ENCODE measurements at places on chromosomes 16 and 17.

GRCh38 chr17:3318336-3318735, 20.2 kb upstream of the OR3A1 start:
- DNase-seq = no peak

- peak; percentile 23 for DNase-seq
These were observed 107.8 kb downstream of the CRLF3 start for GRCh38 chr17:30716461-30717290.

DNA sequence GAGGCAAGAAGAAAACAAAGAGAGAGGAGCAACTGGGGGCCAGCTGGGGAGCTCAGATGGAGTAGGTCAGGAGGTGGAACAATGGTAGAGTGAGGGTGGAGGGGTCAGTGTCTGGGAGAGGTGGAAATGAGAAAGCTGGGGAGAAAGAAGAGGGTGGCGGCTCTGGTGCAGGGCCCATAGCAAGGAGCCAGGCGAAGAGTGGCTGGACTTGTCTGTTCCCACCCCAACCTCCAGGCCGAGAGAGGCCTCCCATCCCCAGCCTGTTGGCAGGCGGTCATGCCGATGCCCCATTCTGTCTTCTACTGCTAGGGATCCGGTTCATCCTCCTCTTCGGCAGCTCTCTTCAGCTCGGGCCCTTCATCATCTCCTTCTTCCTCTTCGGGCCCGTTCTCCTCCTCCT, 31.3 kb downstream of the AP1G1 start:
- DNase-seq = no peak

DNA sequence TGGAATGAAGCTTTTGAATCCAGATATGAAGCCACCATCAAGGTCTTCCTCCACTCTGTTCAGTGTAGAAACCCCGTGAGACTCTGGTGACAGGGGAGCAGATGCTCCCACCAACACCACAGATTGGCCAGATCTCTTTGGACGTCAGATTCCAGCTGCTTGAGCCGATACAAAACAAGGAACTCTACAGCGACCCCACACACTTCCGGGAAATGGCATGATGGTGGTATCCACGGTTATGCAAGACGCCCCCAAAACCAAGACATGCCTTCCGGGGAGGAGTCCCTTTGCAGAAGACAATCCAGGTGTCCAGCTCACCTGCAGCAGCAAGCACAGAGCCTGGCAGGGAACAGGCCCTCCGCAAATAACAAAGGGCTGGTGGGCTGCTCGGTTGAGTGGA, 19.8 kb upstream of the PITPNA start:
- DNase-seq = no peak

GRCh38 chr16:68760671-68761275, 23.7 kb downstream of the CDH1 start:
- DNase-seq = no peak

DNA sequence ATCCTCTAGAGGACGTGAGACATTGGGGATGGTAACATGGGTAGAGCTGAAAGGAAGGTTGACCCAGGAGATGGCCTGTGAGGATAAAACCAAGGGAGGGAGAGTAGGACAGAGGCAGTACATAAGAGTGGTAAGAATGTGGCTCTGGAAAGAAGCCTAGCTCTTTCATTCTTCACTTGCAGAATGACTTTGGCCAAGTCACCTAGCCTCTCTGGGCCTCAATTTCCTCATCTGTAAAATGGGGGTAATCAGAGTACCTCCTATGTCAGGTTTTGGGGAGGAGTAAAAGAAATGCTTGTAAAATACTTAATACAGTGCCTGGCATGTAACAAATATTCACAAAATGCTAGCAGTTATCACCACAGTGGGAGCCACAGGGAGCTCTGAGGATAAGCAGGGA, 6.9 kb downstream of the KDM6B start:
- no peak for DNase-seq

DNA sequence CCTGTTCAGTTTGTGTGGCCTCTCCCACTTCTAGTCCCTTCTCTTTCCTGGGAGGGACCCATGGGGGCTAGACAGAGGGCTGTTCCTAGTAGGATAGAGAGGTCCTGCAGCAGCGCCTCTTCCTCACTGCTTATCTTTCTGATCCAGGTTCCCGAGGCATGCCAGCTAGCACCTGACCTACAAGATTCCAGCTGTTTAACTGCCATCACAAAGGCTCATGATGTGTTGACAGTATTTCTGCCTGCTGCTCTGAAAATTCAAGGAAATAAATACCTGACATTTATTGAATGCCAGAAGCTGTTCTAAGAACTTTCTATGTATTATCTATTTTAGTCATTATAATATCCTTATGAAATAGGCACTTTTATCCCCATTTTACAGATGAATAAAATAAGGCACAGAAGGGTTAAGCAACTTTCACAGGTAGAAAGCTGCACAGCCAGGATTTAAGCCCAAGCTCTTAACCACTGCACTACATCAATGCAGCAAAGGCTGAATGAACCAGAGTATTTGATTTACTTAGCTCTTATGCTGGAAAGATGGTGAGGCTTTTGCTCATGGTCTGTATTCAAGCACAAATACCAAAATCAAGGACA, 38.8 kb downstream of the HEATR6 start:
- DNase-seq = no peak

DNA sequence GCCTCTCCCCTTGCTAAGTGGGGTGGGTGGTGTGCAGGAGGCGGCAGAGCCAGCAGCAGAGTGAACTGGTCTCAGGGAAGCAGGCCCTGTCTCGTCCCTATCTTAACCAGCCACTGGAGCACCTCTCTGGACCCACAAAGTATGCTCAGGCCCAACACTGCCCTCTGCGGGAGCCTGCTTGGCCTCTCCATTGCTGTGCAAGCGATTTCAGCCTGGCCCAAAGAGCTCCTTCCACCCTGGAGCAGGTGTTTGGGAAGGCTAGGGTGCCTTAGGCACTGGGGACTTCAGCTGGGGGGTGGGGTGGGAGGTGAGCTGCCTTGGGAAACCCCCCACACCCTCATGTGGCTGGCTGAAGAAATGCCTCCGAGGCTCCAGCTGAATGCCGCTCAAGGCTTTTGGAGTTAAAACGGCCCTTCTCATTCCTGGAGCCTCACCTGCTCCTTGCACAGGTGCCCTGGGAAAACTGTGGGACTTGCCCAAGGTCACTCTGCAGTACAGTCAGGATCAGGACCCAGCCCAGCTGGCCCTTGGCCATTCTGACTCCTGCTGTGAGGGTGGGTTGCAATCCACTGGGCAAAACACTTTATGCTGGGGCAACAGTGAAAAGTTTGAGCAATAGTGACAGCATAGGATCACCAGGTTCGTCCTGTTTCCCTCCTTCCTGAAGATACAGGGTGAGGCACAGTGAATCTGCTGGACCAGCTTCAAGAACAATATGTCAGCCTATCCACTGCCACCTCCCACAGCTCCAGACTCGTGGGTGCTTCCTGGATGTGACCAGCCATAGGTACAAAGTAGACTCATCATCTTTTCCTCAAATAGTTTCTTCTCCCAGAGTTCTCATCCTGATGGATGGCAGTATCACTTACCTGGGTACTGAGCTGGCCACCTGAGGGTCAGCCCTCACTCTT, 5.9 kb upstream of the UBE2O start:
- peak; percentile 88 for DNase-seq

DNA sequence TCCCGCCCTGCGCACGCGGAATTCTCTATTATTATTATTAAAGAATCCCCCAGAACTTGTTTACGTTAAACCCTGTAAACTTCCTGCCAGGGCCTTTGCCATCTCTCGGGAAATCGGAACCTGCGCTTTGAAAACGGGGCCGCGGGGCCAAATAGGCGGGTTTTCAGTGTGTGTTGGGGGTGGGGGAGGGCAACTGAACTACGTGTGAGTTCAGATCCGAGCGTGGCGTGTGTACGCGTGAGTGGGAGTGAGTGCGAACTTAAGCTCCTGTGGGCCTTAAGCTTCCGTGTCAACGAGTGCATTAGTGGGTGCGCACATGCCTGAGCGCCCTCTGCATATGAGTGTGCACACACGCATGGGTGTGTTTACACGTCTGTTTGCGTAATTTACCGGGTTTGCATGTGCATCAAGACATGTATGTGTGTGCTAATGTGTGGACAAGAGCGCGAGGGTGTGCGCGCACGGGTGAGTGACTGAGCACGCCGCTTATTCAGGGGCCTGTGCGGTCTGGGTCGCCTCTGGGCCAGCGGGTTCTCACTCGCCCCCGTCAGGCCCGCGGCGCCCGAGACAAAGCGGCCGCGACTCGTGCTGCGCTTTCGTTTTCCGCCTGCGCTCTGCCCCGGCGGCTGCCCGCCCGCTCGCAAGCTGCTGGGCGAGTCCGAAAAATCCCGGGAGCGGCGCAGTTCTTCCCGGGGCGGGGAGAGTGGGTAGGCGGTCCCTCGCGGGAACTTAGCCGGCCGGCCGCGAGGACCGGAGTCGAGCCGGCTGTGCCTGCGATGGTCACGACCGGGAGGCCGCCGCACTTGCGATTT, 1.2 kb upstream of the FOXF1 start:
- no peak for DNase-seq

DNA sequence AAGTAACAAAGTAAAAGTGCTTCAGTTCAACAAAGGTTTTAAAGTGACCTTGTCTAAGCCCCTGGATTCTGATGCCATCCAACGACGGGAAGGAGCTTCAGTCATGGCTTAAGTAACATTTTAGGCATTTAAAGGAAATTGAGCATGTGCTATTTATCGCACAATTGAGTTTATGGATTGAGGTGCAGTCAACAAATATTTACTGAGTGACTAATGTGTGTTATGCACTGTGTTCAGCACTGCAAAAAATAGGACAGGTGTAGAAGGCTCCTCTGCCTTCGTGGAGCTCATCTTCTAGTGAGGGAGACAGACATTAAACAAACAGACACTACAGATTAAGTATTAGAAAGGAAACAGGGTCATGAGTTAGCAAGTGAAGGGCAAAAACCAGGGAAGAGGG, 12.5 kb downstream of the TMIGD1 start:
- no peak for DNase-seq

GRCh38 chr16:14095883-14096551, 24.9 kb downstream of the MRTFB start:
- no peak for DNase-seq

GRCh38 chr17:17030515-17031211, 11.6 kb upstream of the MPRIP start:
- no peak for DNase-seq

DNA sequence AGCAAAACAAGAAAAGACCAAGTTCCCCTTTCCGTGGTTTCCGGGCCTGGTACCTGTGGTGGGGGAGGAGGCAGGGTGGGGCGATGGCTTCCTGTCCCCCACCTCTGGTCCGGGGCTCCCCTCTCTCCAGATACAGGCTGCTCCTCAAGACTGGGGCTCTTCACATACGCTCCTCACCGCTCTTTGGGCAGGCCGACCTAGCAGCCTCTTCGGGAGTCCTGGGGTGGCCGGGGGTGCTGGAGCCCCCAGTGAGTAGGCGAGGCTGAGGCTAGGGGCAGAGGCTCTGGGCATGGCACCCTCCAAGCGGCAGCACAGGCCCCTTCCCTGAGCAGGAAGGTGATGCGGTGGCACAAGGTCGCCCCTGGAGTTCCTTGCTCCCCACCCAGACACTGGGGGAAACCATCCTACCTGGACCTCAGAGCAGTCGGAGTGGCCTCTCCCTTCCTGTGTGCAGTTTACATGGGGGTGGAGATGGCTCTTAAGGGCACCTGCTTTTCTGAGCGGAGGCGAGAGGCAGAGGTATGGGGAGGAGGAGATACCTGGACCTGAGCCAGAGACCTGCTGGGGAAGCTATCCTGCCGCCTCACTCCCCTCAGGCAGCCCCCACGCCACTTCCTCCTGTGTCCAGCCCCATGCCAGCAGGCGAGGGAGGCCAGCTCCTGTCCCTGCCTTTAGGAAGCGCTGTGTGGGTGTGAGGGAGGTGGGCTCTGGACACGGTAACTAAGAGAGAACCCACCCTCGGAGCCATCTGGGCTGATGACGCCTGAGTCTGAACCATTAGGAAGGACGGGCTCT, 891 bp downstream of the CORO1A start:
- DNase-seq = peak; percentile 8

- no peak for DNase-seq
These were observed 170.6 kb upstream of the CACNG5 start for GRCh38 chr17:66664336-66664735.

- DNase-seq = no peak
These were observed 780.2 kb upstream of the CA10 start for GRCh38 chr17:52938623-52939230.

DNA sequence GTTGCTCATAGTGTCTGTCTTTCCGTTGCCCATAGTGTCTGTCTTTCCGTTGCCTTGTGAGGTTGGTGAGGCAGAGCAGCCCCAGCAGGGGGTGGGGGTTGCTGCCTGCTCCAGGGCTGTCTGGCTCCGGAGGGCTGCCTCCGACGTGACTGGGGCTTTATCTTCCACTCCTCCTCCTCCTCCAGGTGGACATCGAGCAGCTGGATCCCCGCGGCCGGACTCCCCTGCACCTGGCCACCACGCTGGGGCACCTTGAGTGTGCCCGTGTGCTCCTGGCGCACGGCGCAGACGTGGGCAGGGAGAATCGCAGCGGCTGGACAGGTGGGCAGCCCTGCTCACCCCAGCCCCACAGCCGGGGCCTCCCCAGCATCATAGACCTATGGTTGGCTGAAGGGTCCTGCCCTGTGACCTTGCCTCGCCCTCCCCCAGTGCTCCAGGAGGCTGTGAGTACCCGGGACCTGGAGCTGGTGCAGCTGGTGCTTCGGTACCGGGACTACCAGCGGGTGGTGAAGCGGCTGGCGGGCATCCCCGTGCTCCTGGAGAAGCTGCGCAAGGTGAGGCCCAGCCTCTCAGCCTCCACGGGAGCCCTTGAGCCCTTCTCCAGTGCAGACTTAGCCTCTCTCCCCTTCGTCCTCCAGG, 14.7 kb downstream of the ANKRD13B start:
- no peak for DNase-seq

- DNase-seq = no peak
These were observed 5.7 kb upstream of the TOX3 start for GRCh38 chr16:52552643-52553042.

DNA sequence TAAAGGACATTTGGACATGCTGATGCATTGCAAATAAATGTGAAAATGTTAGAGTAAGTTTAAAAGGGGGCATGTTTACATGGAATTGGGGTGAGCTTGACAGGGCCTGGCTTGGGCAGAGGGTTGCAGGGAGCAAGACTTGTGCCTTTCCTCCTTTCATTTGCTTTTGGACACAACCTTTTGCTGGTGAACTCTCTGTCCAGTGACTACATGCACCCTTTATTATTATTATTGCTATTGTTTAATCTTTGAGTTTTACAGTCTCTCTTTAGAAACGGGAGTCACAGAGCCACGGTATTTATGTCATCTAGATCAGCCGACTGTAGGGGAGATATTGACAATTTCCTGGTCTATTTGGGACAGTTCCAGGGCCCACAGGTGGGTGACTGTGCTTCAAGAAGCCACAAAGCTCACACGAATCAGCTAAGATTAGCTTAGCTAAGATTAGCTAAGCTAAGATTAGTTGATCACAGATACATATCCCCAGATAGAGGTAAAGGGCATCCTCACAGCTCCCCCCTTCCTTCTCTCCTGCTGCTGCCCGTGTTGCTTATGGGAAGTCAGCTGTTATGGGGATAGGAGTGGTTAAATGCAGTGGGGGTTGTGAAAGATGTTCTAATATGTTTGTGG, 28.9 kb upstream of the ETV4 start:
- DNase-seq = peak; percentile 76

- no peak for DNase-seq
These were observed 3.4 kb upstream of the MT2A start for GRCh38 chr16:56604966-56605365.
